ENCODE measurements at places on chromosomes 2 and 18.

DNA sequence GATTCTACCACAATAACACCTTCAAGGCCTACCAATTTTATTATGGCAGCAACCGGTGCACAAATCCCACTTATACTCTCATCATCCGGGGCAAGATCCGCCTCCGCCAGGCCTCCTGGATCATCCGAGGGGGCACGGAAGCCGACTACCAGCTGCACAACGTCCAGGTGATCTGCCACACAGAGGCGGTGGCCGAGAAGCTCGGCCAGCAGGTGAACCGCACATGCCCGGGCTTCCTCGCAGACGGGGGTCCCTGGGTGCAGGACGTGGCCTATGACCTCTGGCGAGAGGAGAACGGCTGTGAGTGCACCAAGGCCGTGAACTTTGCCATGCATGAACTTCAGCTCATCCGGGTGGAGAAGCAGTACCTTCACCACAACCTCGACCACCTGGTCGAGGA lies 17.1 kb downstream of the APCDD1 start:
- no peak for DNase-seq

DNA sequence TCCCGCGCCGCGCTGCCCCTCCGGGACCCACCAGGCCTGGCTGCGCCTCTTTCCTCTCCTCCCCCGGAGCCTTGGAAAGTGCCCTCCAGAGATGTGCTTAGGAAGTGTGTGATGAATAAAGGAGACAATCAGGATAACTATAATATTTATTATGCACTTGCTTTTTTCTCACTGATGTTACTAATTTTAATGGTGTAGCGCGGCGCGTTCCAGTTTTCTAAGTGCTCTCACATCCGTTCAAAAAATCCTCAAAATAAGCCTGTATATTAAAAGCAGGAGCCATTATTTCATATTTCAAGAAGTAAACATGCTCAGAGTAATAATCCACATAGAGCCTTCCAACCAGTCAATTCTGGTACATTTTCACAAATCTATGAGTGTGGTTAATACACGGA lies 941 bp upstream of the MPPE1 start:
- no peak for DNase-seq

DNA sequence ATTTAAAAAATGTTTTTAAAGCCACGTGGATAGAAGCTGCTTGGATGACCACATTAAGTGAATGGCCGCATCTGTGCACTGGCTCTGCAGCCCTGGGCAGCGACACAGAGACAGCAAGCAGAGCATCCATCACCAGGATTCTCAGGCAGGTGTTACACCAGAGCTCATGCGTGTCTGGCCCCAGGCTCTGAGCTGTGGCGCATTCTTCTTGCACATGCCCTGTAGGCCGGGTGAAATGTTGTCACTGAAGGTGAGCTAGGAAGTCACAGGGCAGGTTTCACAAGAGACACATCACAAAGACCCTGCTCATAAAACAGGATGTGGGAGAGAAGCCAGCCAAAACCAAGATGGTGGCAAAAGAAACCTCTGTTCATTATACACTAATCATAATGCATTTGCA lies 8.4 kb upstream of the PXDN start:
- DNase-seq: no peak

GRCh38 chr2:74876081-74876886 lies 42.4 kb downstream of the HK2 start:
- peak; percentile 6 for DNase-seq

DNA sequence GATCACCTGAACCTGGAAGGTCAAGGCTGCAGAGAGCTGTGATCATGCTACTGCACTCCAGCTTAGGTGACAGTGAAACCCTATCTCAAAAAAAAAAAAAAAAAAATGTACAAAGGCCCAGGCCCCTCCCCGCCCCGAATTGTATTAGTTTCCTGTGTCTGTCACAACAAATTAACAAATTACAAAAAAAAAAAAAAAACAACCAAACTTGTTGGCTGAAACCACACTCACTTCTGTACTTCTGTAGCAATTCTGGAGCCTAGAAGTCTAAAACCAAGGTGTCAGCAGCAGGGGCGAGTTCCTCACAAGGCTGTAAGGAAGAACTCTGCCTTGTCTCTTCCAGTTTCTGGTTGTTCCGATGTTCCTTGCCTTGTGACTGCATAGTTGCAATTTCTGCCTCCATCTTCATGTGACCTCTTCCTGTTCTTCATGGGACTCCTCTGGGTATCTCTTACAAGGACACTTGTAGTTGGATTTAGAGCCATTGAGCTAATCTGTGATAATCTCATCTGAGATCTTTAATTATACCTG lies 100.8 kb upstream of the ZSWIM2 start:
- DNase-seq: no peak

DNA sequence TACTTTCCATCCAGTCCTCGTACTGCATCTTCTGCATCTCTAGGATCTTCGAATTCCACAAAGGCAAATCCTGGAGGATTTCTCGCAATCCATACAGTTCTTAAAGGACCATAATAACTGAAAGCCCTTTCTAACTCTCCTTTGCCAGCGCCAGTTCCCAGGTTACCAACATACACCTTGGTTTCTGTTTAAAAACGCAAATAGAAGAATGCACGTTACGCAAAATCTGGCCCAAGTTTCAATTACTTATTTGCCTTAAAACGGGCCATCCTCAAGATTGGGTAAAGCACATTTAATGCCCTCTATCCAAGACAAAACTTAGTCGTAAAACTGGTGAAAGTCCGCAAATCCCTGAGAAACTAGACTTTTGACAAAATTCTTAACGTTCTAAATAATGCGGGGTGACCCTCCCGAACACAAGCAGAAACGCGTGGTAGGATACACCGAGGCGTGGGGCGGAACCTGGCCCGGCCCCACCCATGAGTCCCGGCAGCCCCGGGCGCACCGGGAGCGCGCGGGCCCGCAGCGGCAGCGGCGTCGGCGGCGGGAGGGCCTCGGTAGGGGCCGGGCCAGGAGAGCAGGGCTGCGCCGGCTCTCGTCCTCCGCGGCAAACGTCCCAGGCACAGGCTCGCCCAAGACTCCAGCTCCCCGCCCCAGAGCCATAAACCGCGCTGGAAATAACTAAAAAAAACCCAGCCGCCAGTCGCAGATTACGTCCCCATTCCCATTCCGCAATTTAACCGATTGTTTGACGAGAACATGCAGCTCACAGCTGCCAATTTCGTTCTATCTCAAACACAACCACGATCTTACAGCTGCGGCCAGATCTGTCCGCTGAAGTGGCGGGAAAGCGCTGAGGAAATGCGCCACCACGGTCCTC lies 910 bp downstream of the SRSF7 start:
- peak; percentile 31 for DNase-seq

DNA sequence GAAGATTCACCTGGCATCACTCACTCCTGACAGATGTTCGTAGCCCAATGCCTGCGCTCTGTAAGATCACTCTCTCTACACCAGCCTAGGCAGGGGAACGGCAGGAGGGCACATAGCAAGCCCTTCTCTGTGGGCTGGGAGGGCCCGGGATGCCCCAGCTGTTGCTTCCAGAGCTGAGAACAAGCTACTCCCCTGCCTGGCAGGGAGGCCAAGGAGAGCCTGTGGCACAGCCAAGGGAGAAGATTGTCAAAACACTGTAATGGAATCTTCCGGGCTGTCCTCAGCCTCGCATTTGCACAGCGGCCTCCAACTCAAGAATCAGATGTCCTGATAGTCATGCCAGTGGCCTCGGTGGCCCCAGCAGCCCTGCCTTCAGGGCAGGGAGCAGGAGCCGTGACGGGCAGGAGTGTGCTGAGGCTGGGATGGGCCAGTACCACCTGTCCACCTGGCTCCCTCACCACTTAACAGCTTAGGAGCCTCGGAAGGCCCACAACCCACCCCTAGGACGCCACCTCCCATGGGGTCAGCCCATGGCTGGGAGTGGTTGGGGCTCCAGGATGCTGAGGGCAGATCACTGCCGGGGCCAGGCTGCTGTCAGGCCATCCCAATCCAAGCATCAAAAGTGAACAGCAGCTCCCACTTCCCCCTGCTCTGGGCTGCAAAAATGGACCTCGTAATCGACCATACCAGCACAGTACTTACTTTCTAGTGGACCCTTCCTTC lies 21.9 kb upstream of the SLC35F6 start:
- DNase-seq: no peak

GRCh38 chr2:95698146-95698545 lies 106.3 kb downstream of the TRIM43 start:
- no peak for DNase-seq

DNA sequence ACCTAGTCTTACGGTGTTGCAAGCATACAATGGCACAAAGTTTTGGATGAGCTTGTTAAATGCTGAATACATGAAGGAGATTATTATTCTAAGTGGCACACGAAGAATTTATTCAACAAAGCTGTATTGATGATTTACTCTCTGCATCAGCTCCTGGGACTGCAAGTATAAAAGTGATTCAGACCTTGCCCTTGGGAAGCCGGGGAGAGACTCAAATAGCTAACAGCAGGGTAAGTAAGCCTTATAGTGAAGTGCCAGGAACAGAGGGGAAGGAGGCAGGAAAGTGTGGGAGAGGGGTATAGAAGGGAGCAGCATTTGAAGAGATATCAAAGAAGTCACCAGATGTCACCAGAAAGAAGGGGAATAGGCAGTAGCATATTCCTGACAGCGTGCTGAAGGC lies 115.4 kb downstream of the MCFD2 start:
- no peak for DNase-seq

GRCh38 chr2:238006510-238006909 lies 39.7 kb downstream of the UBE2F start:
- DNase-seq: no peak

DNA sequence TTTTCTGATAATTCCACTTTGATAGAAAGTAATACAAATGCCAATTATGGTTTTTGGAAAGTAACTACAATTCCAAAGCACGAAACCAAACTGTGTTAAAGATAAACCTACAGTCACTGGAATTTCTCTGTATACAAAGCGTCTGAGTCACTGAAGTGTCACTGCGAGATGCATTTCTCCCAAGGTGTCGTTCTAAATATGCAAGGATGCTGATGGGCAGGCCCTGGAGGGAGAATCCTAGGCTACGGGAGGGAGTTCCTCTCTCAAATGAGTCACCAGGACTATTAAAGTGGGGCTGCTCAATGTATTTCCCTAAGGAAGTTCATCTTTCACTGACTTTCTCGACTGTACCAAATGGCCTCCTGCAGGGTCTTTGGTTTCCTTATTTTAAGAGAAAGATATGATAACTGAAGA lies 163.8 kb upstream of the STK17B start:
- DNase-seq: no peak

DNA sequence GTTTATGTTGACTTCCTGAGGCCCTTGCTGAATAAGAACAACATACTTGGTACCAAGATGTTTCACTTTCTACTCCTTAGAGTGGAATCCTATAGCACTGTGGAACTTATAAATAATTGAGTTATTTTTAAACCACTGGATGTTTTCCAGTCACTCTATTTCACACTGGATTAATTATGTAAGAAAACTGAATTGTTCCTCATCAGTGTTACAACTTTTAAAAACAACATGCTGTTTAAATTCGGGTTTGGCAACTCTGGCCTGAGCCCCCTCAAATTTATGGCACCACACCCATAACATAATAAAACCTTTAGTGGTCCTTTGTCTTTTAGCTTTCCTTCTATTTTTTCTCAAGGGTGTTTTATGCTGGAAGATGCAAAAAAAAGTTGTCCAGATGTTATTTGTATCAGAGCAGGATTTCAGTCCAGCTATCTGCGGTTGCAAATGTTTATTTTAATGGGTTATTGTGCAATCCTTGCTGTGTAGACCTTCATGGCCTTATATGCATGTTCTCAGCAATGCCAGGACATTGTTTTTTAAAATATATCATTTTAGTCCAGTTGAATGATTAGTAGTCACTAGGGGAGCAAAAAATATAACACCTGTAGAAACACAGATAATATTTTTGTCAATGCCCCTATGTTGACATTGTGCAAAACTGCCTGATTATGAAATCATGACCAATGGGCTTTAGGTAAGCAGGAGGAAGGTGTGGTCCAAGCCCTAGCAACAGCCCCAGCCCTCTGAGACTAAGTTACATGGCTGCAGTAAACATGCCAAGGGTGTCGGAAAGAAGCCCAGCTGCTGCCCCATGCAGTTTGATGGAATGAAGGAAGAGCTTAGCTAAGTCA lies 638.0 kb upstream of the ZEB2 start:
- DNase-seq: no peak

DNA sequence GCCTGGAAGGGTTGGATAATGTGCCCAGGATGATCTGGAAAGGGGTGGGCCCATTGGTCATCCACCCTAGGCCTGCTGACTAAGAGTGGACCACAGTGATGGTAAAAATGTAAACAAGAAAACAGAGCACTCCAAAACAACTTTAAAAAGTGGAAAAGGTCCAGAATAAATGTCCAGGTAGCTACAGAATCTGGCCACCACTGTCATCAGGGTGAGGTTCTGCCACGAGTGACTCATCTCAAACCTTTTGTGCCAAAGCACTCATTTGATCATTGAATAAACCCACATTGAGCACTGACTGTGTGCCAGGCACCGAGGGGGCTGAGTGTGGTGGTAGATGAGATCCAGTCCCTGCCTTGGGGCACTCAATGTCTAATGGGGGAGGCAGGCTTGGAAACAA lies 64.9 kb downstream of the EMX1 start:
- no peak for DNase-seq

DNA sequence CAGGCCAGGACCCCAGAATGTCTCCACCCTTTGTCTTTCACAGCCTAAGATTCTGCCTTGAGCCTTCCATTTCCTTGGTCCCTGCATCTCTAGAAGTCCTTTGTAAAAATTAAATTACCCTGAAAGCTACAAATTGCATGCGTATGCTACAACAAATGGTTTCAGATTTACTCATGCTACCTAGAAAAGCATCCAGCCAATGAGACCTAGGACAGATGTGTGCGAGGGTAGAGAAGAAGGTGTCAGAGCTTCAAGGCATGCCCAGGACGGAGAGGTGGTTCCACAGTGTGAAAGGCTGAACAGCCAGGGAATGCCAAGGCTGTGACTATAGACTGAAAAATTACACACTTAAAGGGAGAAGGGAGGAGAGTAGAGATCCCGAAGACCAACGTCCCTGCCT lies 40.2 kb downstream of the CCBE1 start:
- DNase-seq: no peak

DNA sequence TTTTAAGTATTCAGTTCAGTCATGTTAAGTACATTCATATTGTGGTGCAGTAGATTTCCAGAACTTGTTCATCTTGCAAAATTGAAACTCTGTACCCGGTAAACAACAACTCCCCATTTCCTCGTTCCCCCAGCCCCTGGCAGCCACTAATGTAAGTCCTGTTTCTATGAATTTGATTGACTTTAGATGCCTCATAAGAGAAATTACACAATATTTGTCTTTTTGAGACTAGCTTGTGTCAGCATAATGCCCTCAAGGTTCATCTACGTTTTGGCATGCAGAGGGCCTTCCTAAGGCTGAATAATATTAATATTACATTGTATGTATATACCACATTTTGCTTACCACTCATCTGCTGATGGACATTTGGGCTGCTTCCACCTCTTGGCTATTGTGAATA lies 30.9 kb downstream of the METTL21A start:
- DNase-seq: no peak

- no peak for DNase-seq
Observed at GRCh38 chr2:169438466-169439072, 40.7 kb upstream of the BBS5 start.
